ENCODE measurements at places on chromosomes 5 and 9. TPM values are rescaled to one million over a fixed set of nuclear protein-coding genes. Genes with fewer than 3 reads are reported as not detected.

Gene PCDHB16
- total RNA-seq: not detected

Gene TRMT10B
- 12.9 TPM for total RNA-seq

Gene PCDHGB6
- total RNA-seq: not detected

DNA sequence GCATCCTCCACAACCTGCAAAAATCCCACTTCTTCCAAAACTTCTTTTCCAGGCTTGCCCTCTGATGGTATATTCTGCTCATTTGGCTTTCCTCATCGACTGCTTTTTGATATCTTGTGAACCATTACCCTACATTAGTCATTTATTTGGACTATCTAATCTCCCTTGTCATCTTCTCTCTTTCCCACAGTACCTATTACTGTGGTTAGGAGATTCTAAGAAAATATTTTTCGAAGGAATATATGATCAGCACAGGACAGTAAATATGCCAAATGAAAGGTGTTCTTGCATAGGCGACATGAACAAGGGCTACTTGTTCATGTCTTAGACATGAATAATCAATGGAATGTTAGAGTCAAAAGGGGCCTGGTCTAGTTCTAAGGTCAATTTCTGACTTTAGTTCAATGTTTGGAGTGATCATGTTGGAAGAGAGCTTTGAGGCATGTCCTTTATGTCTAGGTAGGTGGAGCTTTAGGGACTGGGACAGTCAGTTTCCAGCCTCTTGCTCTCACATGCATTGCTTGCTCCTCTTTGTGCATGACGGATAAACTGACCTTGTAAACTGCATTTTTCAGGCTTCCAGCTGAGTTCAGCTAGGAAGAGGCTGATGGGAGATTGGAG lies 243.4 kb upstream of the RPS23 start:
- no peaks in the 10 kb centered on the region for H3K27me3 ChIP-seq
- DNase-seq: no peak
- H3K4me3 ChIP-seq: no peak overlapping the region
- H3K36me3 ChIP-seq: no peaks in the 10 kb centered on the region
- H3K27ac ChIP-seq: no peak overlapping the region

GRCh38 chr5:66742896-66743247 lies 146.7 kb downstream of the MAST4 start:
- H3K27me3 ChIP-seq: peaks cover 9% of the 10 kb centered on the region
- no peak overlapping the region for H3K4me3 ChIP-seq
- DNase-seq: no peak
- H3K4me1 ChIP-seq: peaks cover 9% of the 10 kb centered on the region

- no peak overlapping the region for H3K27ac ChIP-seq
- H3K27me3 ChIP-seq: no peaks in the 10 kb centered on the region
Measured at GRCh38 chr5:53100606-53101005, 9.0 kb downstream of the MOCS2 start.

- H3K4me1 ChIP-seq: no peaks in the 10 kb centered on the region
- no peak overlapping the region for H3K4me3 ChIP-seq
- no peaks in the 10 kb centered on the region for H3K27me3 ChIP-seq
- H3K36me3 ChIP-seq: no peaks in the 10 kb centered on the region
Measured at GRCh38 chr5:109605207-109605730, 84.5 kb upstream of the MAN2A1 start.

DNA sequence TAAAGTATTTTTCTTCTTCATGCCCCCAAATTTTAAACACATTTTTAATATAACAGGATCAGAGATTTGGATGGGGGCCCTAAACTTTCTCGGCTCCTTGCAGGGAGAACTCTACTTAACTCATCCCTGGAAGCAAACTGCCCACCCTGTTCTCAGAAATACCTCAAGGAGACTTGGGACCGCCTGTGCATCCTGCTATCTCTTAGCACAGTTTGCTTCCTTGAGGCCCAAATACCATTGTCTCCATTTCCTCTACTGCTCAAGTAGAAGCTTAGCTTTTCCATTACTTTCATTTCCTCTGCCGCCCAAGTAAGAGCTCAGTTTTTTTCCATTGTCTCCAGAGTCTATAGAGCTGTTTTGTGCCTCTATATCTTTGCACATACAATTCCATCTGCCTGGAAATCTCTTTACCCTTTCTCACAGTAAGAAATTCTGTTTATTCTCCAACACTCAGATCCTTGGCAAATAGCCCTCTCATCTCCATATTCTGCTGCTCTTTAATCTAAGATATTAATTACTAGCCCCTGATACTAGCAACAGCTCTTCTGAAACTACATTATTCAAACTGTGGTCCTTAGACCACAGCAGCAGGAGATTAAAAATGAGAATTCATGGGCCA lies 137.8 kb downstream of the CEMIP2 start:
- no peak for DNase-seq
- no peaks in the 10 kb centered on the region for H3K36me3 ChIP-seq
- H3K4me3 ChIP-seq: no peak overlapping the region
- H3K27ac ChIP-seq: no peak overlapping the region
- H3K4me1 ChIP-seq: peaks cover 23% of the 10 kb centered on the region
- H3K27me3 ChIP-seq: peaks cover 5% of the 10 kb centered on the region

GRCh38 chr5:171137768-171138525 lies 171.1 kb upstream of the TLX3 start:
- no peaks in the 10 kb centered on the region for H3K4me1 ChIP-seq
- no peaks in the 10 kb centered on the region for H3K36me3 ChIP-seq
- no peak overlapping the region for H3K4me3 ChIP-seq
- no peak for DNase-seq
- no peak overlapping the region for H3K27ac ChIP-seq
- peaks cover 3% of the 10 kb centered on the region for H3K27me3 ChIP-seq

- H3K36me3 ChIP-seq: no peaks in the 10 kb centered on the region
- H3K4me1 ChIP-seq: peaks cover 5% of the 10 kb centered on the region
- H3K27me3 ChIP-seq: no peaks in the 10 kb centered on the region
- DNase-seq: no peak
Measured at GRCh38 chr5:79932510-79933504, 58.3 kb downstream of the MTX3 start.

- H3K36me3 ChIP-seq: no peaks in the 10 kb centered on the region
- H3K27me3 ChIP-seq: peaks cover 3% of the 10 kb centered on the region
- no peaks in the 10 kb centered on the region for H3K4me1 ChIP-seq
- no peak overlapping the region for H3K4me3 ChIP-seq
- no peak overlapping the region for H3K27ac ChIP-seq
- no peak for DNase-seq
Measured at GRCh38 chr9:86751207-86751606, 196.1 kb downstream of the GAS1 start.

DNA sequence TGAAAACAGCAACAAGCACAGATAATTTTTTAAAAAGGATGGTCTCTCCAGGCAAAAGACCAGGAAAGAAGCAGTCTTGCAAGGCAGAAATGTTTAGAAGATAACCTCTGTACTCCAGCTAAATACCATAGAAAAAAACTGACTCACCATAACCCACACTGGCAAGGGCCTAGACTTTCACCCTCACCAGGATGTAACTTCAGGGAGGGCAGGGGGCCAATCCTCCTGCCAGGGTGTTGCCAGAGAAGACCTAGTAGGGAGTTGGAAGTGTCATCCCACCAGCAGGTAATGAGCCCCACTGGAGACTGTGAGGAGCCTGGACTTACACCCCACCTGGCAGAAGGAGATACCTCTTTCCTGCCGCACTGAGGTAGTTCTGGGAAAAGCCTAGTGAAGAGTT lies 97.6 kb downstream of the PRELID2 start:
- H3K4me3 ChIP-seq: no peak overlapping the region
- H3K27ac ChIP-seq: no peak overlapping the region
- no peak for DNase-seq

- DNase-seq: no peak
- no peaks in the 10 kb centered on the region for H3K36me3 ChIP-seq
- peaks cover 5% of the 10 kb centered on the region for H3K27me3 ChIP-seq
- no peak overlapping the region for H3K4me3 ChIP-seq
- H3K4me1 ChIP-seq: no peaks in the 10 kb centered on the region
Measured at GRCh38 chr5:158933494-158934318, 166.0 kb downstream of the EBF1 start.

DNA sequence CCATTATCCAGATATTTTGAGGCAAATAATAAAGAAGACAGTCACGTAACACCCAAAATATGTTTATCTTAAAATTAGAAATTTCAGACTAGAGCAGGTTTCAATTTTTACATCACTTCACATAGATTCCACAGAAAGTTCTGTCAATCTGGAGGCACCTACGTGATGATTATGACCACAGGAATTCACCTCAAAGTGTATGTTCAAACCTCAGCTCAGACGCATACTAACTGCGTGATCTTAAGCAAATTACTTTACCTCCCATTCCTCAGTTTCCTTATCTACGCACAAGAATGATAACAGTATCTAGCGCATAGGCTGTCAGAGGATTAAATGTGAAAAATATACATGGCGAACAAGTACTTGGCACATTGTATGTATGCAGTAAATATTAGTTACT lies 5.9 kb upstream of the CDH6 start:
- no peaks in the 10 kb centered on the region for H3K4me1 ChIP-seq
- no peak overlapping the region for H3K4me3 ChIP-seq

Measured in activated CD8-positive, alpha-beta T cell treated with anti-CD3 and anti-CD28 coated beads, Interleukin-2, amount 10 ng/mL, durations not matched to agents 7 days and 5 days (primary cell).